Trophoblast cell (in vitro differentiated cells and primary cell): ENCODE measurements at places on chromosomes 6 and 20.

- DNase-seq: peak; percentile 93
- peaks cover 11% of the 10 kb centered on the region for H3K4me1 ChIP-seq
- H3K27ac ChIP-seq: no peak overlapping the region
- no peaks in the 10 kb centered on the region for H3K36me3 ChIP-seq
- peaks cover 2% of the 10 kb centered on the region for H3K27me3 ChIP-seq
Observed at GRCh38 chr20:62635852-62636251, 6.5 kb upstream of the SLCO4A1 start.

GRCh38 chr6:55276745-55277530, 50.3 kb upstream of the GFRAL start:
- H3K36me3 ChIP-seq: no peaks in the 10 kb centered on the region
- H3K27me3 ChIP-seq: no peaks in the 10 kb centered on the region
- H3K27ac ChIP-seq: peak overlapping the region; percentile 73
- H3K4me1 ChIP-seq: peaks cover 3% of the 10 kb centered on the region
- no peak overlapping the region for H3K4me3 ChIP-seq

DNA sequence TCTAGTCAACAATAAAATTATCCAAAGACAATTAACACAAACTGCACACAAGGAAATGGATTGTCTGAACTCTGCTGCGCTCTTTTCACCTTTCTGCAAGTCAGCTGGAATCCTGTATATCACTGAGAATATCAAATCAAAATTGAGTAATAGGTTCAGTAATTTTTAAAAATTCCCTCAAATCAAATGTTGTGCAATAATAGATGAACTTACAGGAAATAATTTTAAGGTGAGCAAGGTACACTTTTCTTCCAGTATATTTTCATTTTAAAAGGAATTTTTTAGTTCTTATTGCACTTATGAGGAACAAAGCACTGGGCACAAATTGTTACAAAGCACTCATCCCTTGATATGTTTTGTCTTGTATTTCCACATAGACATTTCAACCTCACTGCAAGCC, 1.2 kb downstream of the SAYSD1 start:
- peaks cover 6% of the 10 kb centered on the region for H3K4me1 ChIP-seq
- DNase-seq: no peak
- H3K4me3 ChIP-seq: no peak overlapping the region
- peaks cover 2% of the 10 kb centered on the region for H3K36me3 ChIP-seq
- no peak overlapping the region for H3K27ac ChIP-seq

DNA sequence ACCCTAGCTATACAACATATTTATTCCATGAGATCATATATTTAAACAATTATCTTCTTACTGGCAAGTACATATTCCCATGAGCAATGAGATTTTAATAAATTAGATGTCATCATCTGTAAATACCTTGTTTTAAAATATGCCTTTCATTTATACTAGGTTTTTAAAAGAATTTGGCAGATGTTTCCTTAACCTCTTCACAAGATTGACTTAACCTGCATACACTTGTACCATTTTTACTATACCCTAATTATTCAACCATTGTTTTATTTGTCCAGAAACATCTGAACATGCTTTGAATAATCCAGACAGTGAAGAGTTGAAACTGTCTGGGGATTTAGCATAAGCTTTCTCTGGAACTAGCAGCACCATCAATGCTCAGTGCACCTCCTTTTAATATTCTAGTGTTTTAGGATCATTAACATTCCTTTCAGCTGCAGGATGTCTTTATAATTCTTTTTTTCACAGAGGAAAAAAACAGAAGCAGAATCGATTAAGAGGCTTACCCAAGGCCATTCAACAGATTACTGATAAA, 188.0 kb upstream of the TENT5A start:
- H3K36me3 ChIP-seq: no peaks in the 10 kb centered on the region
- peaks cover 8% of the 10 kb centered on the region for H3K4me1 ChIP-seq
- no peaks in the 10 kb centered on the region for H3K27me3 ChIP-seq
- no peak overlapping the region for H3K4me3 ChIP-seq

- H3K27ac ChIP-seq: no peak overlapping the region
- no peaks in the 10 kb centered on the region for H3K36me3 ChIP-seq
- H3K27me3 ChIP-seq: no peaks in the 10 kb centered on the region
- H3K4me1 ChIP-seq: no peaks in the 10 kb centered on the region
Observed at GRCh38 chr6:120894077-120894476, 440.2 kb downstream of the TBC1D32 start.

- H3K36me3 ChIP-seq: no peaks in the 10 kb centered on the region
- DNase-seq: peak; percentile 23
- H3K4me1 ChIP-seq: no peaks in the 10 kb centered on the region
- H3K27me3 ChIP-seq: peaks cover 7% of the 10 kb centered on the region
- no peak overlapping the region for H3K27ac ChIP-seq
Observed at GRCh38 chr20:13212750-13213149, 8.3 kb upstream of the ISM1 start.

DNA sequence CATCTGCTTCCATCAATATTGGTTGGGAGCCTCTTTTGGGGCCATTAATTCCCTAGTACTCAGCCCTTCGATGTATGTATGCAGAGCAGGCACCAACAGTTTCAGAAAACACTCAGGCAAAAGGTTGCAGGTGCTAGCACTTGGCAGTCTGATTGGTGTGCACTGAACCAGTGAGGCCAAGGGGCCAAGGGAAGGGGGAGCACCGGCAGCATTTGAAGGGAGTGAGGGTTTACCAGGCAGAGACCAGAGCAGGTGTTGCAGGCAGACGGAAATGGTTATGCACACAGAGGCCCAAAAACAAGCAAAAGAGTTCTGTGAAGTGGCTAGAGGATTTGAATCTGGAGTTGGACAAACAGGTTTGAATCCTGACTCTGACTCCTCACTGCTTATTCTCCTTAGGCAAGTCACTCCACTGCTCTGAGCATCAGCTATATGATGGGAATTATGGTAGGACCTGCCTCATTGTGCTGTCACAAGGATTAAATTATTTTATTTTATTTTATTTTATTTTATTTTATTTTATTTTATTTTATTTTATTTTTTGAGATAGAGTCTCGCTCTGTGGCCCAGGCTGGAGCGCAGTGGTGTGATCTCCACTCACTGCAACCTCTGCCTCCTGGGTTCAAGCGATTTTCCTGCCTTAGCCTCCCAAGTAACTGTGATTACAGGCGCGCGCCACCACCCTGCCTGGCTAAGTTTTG, 58.1 kb upstream of the SHLD1 start:
- H3K4me1 ChIP-seq: no peaks in the 10 kb centered on the region
- no peak overlapping the region for H3K27ac ChIP-seq
- no peak for DNase-seq
- H3K4me3 ChIP-seq: no peak overlapping the region
- no peaks in the 10 kb centered on the region for H3K27me3 ChIP-seq
- H3K36me3 ChIP-seq: no peaks in the 10 kb centered on the region

- no peak overlapping the region for H3K27ac ChIP-seq
- no peak overlapping the region for H3K4me3 ChIP-seq
- no peaks in the 10 kb centered on the region for H3K4me1 ChIP-seq
- no peaks in the 10 kb centered on the region for H3K36me3 ChIP-seq
- DNase-seq: no peak
Observed at GRCh38 chr6:72500669-72501068, 121.2 kb upstream of the KCNQ5 start.

GRCh38 chr20:58044931-58045555, 183.4 kb downstream of the ANKRD60 start:
- no peaks in the 10 kb centered on the region for H3K36me3 ChIP-seq
- no peaks in the 10 kb centered on the region for H3K27me3 ChIP-seq
- H3K4me3 ChIP-seq: no peak overlapping the region

- no peak for DNase-seq
- H3K4me3 ChIP-seq: no peak overlapping the region
- peaks cover 3% of the 10 kb centered on the region for H3K36me3 ChIP-seq
- H3K27me3 ChIP-seq: no peaks in the 10 kb centered on the region
- H3K4me1 ChIP-seq: no peaks in the 10 kb centered on the region
- no peak overlapping the region for H3K27ac ChIP-seq
Observed at GRCh38 chr20:41072190-41072863, 43.7 kb downstream of the TOP1 start.

- no peak overlapping the region for H3K27ac ChIP-seq
- no peaks in the 10 kb centered on the region for H3K36me3 ChIP-seq
- H3K4me3 ChIP-seq: no peak overlapping the region
- no peaks in the 10 kb centered on the region for H3K4me1 ChIP-seq
- no peaks in the 10 kb centered on the region for H3K27me3 ChIP-seq
Observed at GRCh38 chr6:37038292-37039198, 33.1 kb downstream of the FGD2 start.

GRCh38 chr20:20603339-20603990, 109.0 kb downstream of the RALGAPA2 start:
- no peaks in the 10 kb centered on the region for H3K36me3 ChIP-seq
- no peak for DNase-seq
- no peak overlapping the region for H3K4me3 ChIP-seq
- H3K27ac ChIP-seq: no peak overlapping the region

DNA sequence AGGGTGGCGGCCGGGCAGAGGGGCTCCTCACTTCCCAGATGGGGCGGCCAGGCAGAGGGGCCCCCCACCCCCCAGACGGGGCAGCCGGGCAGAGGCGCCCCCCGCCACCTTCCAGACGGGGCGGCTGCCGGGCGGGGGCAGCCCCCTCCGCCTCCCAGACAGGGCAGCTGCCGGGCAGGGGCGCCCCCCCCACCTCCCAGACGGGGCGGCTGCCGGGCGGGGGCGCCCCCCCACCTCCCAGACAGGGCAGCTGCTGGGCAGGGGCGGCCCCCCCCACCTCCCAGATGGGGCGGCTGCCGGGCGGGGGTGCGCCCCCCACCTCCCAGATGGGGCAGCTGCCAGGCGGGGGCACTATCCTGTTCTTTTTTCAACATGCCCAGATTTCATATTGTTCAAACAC, 78.2 kb upstream of the DST start:
- DNase-seq: no peak
- H3K27ac ChIP-seq: no peak overlapping the region
- H3K27me3 ChIP-seq: no peaks in the 10 kb centered on the region
- H3K36me3 ChIP-seq: no peaks in the 10 kb centered on the region
- H3K4me1 ChIP-seq: no peaks in the 10 kb centered on the region
- H3K4me3 ChIP-seq: no peak overlapping the region

GRCh38 chr6:112806163-112806865, 459.2 kb downstream of the RFPL4B start:
- no peak for DNase-seq
- H3K27ac ChIP-seq: no peak overlapping the region
- no peaks in the 10 kb centered on the region for H3K4me1 ChIP-seq
- no peak overlapping the region for H3K4me3 ChIP-seq
- no peaks in the 10 kb centered on the region for H3K27me3 ChIP-seq

DNA sequence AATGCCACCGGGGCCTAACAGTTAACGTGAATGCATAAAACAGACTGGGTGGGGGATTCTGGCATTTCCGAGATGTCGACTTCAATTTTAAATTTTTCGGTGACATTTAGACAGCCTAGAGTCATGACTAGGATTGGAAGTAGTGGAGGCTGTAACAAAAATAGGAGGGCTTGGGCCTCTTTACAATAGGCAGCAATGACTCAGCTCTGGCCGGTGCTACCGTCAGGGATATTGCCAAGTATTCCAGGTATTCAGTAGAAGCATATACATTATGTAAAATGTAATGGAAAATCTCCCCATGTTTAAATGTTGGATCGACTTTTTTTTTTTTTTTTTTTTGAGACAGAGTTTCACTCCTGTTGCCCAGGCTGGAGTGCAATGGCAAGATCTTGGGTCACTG, 136.2 kb upstream of the STMND1 start:
- H3K27me3 ChIP-seq: no peaks in the 10 kb centered on the region
- H3K36me3 ChIP-seq: no peaks in the 10 kb centered on the region
- DNase-seq: peak; percentile 19
- no peak overlapping the region for H3K27ac ChIP-seq

DNA sequence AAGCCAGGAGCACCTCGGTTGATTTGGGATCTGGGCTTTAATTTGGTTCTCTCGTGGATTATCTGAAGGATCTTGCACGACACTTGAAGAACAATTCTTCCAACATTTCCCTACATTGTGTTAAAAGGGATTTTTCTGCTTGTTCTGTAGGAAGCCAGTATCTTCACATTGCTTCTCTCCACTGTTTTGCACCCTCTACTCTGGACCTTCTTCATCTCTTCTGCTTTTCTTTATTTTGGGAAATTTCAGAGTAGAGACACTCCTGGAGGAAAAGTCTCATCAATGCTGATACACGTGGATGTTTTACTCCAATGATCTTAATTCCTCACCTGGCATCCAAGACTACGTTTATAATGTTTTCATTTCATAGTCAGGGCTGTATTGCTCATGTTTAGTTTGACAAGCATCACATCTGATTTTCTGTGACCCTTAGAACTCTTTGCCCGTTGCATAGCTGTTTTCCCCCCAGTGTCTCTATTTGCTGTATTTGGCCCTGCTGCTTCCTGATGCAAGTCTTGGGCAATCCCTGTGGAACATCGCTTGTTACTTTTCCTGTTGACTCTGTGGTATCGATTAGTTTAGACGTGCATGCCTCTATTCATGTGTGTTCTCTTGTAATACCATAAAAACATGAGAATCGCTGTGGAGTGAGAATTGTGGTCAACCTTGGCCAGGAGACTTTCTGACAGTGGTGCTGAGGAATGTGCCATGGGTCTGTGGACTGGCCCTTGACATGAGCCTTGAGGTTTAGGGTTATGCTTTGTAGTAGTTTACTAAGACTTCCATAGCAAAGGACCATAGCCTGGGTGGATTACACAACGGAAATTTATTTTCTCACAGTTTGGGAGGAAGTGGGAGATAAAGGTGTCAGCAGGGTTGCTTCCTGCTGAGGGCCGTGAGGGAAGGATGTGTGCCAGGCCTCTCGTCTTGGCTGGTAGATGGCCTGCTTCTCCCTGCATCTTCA, 12.5 kb downstream of the PLCB1 start:
- no peaks in the 10 kb centered on the region for H3K4me1 ChIP-seq
- no peak for DNase-seq
- H3K4me3 ChIP-seq: no peak overlapping the region
- no peaks in the 10 kb centered on the region for H3K27me3 ChIP-seq

DNA sequence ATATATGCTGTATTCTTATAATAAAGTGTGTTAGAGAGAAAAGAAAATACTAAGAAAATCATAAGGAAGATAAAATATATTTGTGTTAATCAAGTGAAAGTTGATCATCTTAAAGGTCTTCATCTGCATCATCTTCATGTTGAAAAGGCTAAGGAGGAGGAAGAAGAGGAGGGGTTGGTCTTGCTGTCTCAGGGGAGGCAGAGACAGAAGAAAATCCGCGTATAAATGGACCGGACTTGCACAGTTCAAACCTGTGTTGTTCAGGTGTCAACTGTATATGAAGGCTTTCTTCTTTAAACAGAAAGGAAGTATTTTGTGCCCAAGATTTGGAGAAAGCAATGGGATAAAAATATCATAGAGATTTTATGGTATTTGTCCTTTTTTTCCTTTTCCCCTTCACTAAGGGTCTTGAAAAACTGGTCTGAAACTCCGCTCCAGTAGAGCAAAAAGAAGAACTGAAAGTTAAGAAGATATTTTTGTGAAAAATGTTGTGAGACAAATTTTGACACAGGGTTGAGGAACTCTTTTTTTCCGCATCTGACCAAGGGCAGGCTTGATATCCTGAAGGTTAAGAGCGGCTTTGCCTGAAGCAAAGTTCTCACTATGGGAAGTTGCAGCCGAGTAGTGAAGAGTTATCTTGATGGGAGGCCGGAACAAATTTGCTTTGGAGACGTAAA, 350.7 kb downstream of the LAMA2 start:
- no peak overlapping the region for H3K27ac ChIP-seq
- H3K4me1 ChIP-seq: no peaks in the 10 kb centered on the region
- H3K4me3 ChIP-seq: no peak overlapping the region
- no peaks in the 10 kb centered on the region for H3K36me3 ChIP-seq
- DNase-seq: no peak

GRCh38 chr6:96907498-96907897, 9.8 kb upstream of the NDUFAF4 start:
- no peak overlapping the region for H3K27ac ChIP-seq
- no peaks in the 10 kb centered on the region for H3K4me1 ChIP-seq

- H3K27me3 ChIP-seq: no peaks in the 10 kb centered on the region
- H3K27ac ChIP-seq: no peak overlapping the region
- DNase-seq: no peak
- no peaks in the 10 kb centered on the region for H3K4me1 ChIP-seq
Observed at GRCh38 chr6:100430962-100431361, 33.8 kb downstream of the SIM1 start.
